ENCODE measurements at places on chromosomes 16 and 17. TPM values are rescaled to one million over a fixed set of nuclear protein-coding genes. Genes with fewer than 3 reads are reported as not detected.

GRCh38 chr16:85362443-85362842 is 250.2 kb upstream of the CIBAR2 start:
- no peaks in the 10 kb centered on the region for H3K36me3 ChIP-seq
- peak overlapping the region; percentile 85 for H3K27ac ChIP-seq
- H3K27me3 ChIP-seq = no peaks in the 10 kb centered on the region
- peaks cover 53% of the 10 kb centered on the region for H3K4me1 ChIP-seq
- no peak overlapping the region for H3K4me3 ChIP-seq

DNA sequence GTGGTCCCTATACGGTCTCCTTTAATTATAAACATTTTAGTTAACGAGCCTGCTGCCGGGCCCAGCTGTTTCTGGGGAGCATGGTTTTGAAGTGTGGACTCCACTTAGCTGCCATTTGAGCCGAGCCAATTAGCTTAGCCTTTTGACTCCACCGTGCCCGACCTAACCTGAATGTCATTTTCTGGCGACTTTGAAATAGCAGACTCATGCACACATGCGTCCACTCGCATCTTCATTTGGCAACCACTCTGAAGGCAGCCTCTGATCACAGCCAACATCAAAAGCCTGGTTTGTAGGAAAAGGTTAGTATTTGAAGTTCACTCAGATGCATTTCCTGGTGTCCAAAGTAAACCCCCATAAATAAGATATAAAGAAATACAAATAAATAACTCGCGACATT is 16.8 kb downstream of the AXIN2 start:
- H3K36me3 ChIP-seq = peaks cover 63% of the 10 kb centered on the region

DNA sequence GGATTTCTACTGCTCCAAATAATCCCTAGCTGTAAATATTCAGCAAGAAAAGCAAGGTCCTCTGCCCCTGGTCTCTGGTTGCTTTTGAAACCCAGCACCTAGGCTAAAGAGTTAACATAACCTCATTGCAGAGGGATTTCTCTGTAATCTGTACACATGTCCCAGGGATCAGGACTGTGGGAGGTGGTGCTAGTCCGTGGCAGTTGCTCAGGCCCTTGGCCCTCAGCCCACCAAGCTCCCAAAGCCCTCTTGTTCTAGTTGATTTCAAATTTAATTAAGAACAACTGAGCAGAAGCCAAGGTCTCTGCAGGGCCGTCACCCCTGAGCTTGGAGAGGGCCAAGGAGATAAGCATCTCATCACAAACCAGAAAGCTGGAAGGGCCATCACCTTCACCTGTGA is 181.1 kb downstream of the SOX9 start:
- no peaks in the 10 kb centered on the region for H3K36me3 ChIP-seq
- H3K27me3 ChIP-seq = peaks cover 10% of the 10 kb centered on the region
- no peak for DNase-seq
- H3K4me3 ChIP-seq = no peak overlapping the region
- H3K27ac ChIP-seq = no peak overlapping the region

DNA sequence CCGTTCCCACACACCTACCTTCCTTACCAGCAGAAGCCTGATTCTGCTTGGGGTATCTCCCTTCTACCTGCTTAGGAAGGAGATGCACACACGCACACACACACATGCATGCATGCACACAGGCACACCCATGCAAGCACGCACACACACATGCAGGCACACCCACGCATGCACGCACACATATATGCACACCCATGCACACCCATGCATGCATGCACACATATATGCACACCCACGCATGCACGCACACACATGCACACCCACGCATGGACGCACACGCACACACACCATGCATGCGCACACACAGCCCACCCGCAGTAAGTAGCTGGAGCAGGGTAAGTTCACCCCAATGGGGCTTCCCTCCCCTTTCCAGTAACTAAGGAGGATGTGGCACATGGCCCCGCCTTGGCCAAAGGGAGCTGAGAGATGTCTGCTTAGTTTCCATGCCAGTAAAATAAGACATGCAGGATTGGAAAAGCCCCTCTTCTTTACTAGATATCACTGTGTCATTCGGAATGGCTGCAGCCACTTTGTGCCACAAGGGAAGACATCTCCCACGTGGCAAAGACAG is 33.7 kb downstream of the ADCY9 start:
- no peak overlapping the region for H3K4me3 ChIP-seq
- H3K4me1 ChIP-seq = peaks cover 32% of the 10 kb centered on the region
- no peaks in the 10 kb centered on the region for H3K27me3 ChIP-seq
- H3K27ac ChIP-seq = peak overlapping the region; percentile 27
- DNase-seq = no peak
- peaks cover 5% of the 10 kb centered on the region for H3K36me3 ChIP-seq

GRCh38 chr17:39264119-39264518 is 38.4 kb upstream of the STAC2 start:
- DNase-seq = no peak
- H3K27me3 ChIP-seq = no peaks in the 10 kb centered on the region
- peaks cover 17% of the 10 kb centered on the region for H3K36me3 ChIP-seq
- H3K27ac ChIP-seq = no peak overlapping the region
- H3K4me3 ChIP-seq = no peak overlapping the region

DNA sequence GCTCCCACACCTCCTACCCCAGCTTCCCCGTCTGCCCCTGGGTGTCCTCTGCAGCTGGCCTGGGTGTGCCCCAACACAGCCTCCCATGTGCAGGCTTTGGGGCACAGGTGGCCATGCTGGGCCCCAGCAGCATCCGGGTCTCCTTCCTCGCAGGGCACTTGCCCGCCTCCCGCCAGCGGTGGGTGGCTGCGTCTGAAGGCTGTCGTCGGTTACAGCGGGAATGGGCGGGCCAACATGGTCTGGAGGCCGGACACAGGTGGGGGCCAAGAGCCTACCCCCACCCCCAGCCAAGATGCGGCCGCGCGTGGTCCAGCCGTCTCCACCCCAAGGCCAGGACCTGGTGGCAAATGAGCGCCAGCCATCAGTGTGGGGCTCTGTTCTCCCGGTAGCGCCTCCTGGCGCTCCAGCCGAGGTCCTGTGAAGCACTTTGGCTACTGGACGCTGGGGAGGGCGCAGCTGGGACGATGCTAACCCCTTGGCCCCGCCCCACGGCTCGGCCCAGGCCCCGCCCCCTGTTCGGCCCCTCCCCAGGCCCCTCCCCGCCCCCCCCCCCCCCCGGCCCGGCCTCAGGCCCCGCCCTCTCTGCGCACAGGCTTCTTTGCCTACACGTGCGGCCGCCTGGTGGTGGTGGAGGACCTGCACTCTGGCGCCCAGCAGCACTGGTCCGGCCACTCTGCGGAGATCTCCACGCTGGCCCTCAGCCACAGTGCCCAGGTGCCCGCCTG is 7.3 kb upstream of the RHOT2 start:
- no peak overlapping the region for H3K4me3 ChIP-seq
- H3K4me1 ChIP-seq = no peaks in the 10 kb centered on the region
- H3K27me3 ChIP-seq = no peaks in the 10 kb centered on the region
- H3K36me3 ChIP-seq = no peaks in the 10 kb centered on the region

DNA sequence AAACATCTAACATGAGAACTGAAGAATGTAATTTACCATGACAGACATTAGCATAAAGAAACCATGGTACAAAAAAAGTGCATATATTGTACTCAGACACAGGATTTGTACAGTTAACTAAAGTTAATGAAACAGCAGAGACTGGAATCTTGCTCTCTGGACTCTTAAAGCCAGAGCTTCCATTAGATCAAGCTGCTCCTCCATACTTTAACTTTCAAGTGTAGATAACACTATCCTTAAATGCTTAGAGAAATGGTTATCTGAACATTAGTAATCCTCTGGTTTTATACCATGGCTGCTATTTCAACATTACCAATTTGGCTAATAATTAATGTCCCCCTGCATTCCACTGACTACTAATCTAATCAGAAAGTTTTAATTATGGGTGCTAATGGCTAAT is 3.1 kb downstream of the NUDT21 start:
- H3K27me3 ChIP-seq = no peaks in the 10 kb centered on the region
- peaks cover 22% of the 10 kb centered on the region for H3K4me1 ChIP-seq
- peak overlapping the region; percentile 13 for H3K4me3 ChIP-seq
- DNase-seq = no peak
- H3K27ac ChIP-seq = no peak overlapping the region

Gene SLC6A2
- 12.7 TPM for total RNA-seq

Gene TAC4
- total RNA-seq = not detected

Gene KRTAP2-1
- not detected for total RNA-seq

Gene ATP2A1
- 1.5 TPM for total RNA-seq
